ENCODE measurements at places on chromosomes 11 and 22.

- no peak for DNase-seq
Measured at GRCh38 chr11:69064394-69064957, 15.7 kb downstream of the TPCN2 start.

GRCh38 chr11:22730319-22730718 lies 63.9 kb downstream of the GAS2 start:
- no peak for DNase-seq

DNA sequence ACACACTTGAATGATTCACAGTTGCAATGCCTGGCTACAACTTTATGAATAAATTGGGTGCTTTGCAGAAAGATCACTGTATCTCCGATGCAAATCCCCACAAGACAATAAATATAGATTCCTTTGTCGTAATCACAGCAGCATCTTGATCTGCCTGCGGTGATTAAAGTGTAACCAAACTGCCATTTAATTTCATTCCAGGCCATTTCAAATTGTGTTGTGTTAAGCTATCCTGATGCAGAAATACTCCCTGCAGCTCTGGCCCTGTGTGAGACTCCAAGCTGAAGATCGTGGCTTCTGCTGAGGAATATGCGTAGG lies 40.8 kb upstream of the B3GAT1 start:
- no peak for DNase-seq

GRCh38 chr22:36472689-36473088 lies 8.8 kb downstream of the TXN2 start:
- no peak for DNase-seq

DNA sequence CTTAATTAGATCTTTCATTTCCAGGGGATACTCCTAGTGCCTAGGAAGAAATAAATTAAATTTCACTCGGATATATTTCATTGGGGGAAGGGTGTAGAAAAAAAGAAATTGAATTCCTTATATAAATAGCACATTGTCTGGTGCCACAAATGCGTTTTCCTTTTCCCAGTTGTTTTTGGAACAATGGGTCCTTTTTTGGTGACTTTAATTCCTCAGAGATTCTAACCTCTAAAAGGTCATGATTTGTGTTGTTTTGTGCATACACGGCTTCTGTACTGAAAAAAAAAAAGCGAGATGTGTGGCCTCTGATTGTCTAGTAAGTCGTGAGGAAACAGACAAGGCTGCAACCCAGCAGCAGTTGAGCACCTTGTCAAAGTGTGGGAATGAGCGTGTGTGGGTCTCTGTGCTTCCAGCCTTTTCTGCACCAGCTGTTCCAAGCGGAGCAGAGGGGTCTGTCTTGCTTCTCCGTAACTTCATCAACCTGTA lies 64.5 kb upstream of the CRTAM start:
- DNase-seq: no peak

GRCh38 chr11:124961972-124962609 lies 8.1 kb downstream of the CCDC15 start:
- DNase-seq: no peak

- no peak for DNase-seq
Measured at GRCh38 chr11:133403900-133404299, 128.4 kb downstream of the OPCML start.

- no peak for DNase-seq
Measured at GRCh38 chr11:32434356-32435151, 785 bp downstream of the WT1 start.

All from cerebellar nuclear complex (tissue), 1 donor.